Fibroblast of lung (primary cell): ENCODE measurements at places on chromosomes 12 and 14.

GRCh38 chr12:754851-755562 lies 2.6 kb downstream of the WNK1 start:
- DNase-seq = peak; percentile 79

DNA sequence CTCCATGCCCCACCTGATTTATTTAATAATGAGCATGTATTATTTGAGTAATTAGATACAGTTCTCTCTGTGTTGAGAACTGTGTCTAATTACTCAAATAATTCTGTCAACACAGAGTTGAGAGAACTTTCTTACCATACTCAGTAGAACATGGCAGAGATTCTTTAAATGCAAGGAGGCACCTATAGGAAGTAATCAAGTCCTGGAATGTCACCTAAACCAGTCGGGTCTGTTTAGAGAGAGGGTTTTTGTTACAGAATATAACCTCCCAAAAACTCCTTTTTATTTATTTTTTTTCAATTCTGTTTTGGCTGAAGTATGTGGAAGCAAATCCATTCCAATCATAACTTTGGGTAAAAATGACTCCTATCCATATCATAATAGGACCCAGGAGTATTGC lies 37.5 kb upstream of the CIT start:
- no peak for DNase-seq

GRCh38 chr12:108080363-108080762 lies 48.7 kb upstream of the WSCD2 start:
- no peak for DNase-seq

- DNase-seq = peak; percentile 0
Measured at GRCh38 chr14:72049462-72049861, 117.2 kb downstream of the RGS6 start.

DNA sequence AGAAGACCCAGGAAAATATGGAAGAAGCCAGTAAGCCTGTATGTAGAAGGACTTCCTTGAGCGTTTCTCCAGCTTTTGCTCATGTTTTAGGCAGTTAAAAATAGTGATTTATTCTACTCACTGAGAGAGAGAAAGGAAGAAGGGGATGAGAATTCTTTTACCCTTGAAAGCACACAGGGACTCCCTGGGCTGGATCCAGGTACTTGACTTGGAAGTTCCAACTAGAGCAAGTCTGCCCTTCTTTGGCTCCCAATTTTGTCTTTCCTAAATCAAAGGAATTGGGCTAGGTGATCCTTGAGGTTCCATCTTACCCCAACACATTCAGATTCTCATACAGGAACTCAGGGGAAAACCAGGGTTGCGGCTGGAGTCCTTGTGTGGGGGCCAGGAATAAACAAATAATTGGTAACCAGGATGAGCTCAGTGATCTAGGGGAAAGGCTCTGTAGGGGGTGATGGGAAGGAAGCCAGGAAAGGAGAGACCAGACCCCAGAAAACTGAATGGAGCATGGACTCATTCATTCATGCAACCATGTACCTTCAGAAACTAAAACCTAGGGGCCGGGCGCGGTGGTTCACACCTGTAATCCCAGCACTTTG lies 11.5 kb upstream of the ITGA5 start:
- no peak for DNase-seq
